Left ventricle myocardium inferior (tissue), 1 donor: ENCODE measurements at places on chromosomes 11 and 22. TPM values are rescaled to one million over a fixed set of nuclear protein-coding genes. Genes with fewer than 3 reads are reported as not detected.

GRCh38 chr22:50236731-50237409, 8.0 kb downstream of the TUBGCP6 start:
- H3K36me3 ChIP-seq: peaks cover 53% of the 10 kb centered on the region
- no peak overlapping the region for H3K4me3 ChIP-seq
- H3K27me3 ChIP-seq: no peaks in the 10 kb centered on the region
- H3K27ac ChIP-seq: no peak overlapping the region
- H3K4me1 ChIP-seq: peaks cover 14% of the 10 kb centered on the region

DNA sequence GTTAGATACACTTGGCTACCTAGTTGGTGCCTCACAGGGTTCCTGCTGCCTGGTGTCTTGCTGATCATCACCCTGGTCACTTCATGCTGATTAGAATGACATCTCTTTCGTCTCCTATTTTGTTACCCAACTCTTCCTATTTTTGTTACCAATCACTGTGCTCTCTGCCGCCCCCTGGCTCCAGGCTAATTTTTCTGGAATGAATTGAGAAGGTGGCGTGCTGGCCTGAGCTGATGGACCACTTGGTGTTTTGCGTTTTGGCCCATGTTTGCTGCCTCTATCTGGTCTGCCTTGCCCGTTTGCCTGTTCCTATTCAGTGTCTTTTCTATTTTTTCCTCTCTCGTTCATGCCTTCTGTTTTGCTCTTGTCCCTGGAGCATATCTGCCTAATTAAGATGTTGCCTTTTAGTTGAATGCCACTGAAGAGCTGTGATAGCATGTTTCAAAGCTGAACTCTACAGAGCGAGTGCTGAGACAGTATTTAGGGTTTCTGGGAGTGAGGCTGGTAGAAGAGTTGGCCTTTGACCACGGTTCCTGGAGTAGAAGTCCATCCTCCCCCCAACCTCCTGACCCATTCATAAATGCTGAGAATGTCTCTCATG, 5.9 kb upstream of the ATF4 start:
- H3K27ac ChIP-seq: peak overlapping the region; percentile 43
- H3K4me1 ChIP-seq: peaks cover 33% of the 10 kb centered on the region
- peak; percentile 62 for DNase-seq
- no peak overlapping the region for H3K4me3 ChIP-seq
- peaks cover 70% of the 10 kb centered on the region for H3K36me3 ChIP-seq
- no peaks in the 10 kb centered on the region for H3K27me3 ChIP-seq

DNA sequence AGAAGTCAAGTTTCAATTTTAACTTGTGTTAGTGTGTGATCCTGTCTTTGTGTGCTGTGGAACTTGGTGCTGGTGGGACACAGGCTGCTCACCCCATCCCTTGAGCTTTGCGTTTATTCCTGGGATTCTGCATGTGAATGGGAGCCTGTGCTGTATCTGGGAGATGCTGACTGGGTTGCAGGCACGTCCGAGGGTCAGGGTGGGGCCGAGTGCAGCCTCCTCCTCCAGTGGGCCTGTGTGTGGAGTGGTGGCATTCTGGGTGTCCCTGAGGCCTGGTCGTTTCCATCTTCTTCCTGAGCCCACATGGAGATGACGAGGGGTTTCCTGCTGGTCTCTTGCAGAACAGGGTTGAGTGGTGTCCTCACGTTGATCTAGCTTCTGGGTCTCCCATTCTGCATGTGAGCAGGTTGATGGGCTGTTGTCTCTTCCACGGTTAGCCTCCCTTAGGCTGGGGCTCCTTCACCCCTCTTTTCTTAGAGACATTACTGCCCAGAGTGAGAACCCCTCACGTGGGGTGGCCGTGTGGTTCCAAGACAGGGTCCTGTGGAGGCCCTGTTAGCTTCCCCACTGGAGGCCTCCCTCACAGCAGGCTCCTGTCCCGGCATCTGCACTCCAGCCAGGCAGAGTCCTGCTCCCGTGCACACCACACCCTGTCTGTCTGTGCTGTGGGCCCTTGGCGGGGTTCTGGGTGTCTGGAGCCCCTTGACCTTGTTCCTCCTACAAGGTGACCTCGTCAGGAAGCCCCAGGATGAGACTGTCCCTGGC, 4.9 kb downstream of the PTDSS2 start:
- peaks cover 47% of the 10 kb centered on the region for H3K4me1 ChIP-seq
- H3K27ac ChIP-seq: peak overlapping the region; percentile 80
- DNase-seq: no peak
- peaks cover 26% of the 10 kb centered on the region for H3K36me3 ChIP-seq
- H3K4me3 ChIP-seq: no peak overlapping the region

- H3K4me1 ChIP-seq: no peaks in the 10 kb centered on the region
- no peak for DNase-seq
- no peaks in the 10 kb centered on the region for H3K27me3 ChIP-seq
- H3K4me3 ChIP-seq: no peak overlapping the region
- H3K27ac ChIP-seq: no peak overlapping the region
Measured at GRCh38 chr11:59918987-59919589, 19.1 kb upstream of the OOSP1 start.

Gene HEPN1
- not detected for total RNA-seq

DNA sequence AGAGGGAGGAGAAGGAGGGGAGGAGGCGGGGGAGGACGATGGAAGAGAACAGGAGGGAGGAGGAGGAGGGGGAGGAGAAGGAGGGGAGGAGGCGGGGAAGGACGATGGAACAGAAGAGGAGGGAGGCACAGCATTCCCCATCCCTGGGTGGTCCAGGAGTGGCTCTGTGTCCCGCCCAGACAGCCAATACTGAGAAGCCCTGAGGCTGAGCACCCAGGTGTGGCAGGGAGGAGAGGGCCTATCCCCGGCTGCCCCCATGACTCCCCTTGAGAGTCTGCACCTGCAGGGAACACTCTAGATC, 717 bp downstream of the MRGPRE start:
- peaks cover 55% of the 10 kb centered on the region for H3K27me3 ChIP-seq
- H3K27ac ChIP-seq: no peak overlapping the region
- H3K36me3 ChIP-seq: no peaks in the 10 kb centered on the region
- peaks cover 10% of the 10 kb centered on the region for H3K4me1 ChIP-seq

DNA sequence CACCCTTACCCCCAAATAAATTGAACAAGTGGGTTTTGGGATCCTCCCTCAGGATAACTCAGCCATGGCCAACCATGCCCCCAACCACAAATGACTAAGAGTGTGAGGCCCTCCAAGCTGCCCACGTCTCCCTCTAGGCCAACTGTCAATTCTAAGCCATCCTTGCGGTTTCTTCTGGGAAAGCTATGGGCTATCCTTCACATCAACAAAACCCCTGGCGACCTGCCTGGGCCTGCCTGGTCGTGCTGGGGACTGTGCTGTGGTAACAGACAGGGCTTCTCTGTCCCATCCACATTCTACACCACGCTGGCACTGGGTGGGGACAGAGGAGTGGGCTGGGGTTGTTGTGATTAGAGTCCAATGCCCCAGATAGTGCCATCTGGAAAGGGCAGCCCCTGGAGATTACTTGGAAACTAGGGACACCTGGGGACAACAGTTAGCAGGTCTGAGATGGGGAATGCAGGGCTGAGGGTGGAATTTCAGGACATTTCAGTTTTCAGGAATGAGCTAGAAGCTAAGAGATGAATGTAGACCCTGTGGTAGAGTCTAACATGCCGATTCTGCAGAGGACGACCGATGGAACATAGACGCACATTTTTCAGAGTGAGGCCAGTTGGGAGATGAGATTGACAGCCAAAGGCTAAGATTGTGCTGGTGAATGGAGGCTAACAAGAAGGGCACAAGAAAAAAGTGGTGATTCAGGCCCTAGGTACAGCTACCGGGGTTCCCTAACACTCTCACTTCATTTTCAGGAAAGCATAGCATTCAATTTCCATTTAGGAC, 131.9 kb downstream of the RASSF10 start:
- H3K4me3 ChIP-seq: no peak overlapping the region
- no peaks in the 10 kb centered on the region for H3K36me3 ChIP-seq
- no peak for DNase-seq
- no peak overlapping the region for H3K27ac ChIP-seq
- peaks cover 7% of the 10 kb centered on the region for H3K27me3 ChIP-seq
- peaks cover 8% of the 10 kb centered on the region for H3K4me1 ChIP-seq

Gene MAPK8IP2
- total RNA-seq: 0.33 TPM

DNA sequence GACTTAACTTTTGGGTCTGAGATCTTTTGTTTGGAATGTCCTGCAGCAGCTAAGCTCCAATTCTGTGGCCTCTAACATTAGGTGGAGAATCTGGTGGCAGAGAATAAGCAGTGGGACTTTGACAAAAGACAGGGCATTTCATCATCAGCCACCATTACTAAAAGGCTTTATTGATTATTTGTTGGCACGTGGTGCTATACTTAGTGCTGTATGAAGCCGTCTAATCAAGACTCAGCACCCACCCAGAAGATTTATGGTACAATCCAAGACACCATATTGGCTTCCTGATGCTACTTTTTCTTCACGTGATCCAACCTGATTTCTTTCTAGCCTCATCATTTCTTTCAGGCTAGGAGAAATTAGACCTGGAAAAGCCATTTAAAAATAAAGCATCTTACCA, 80.7 kb upstream of the GRAMD1B start:
- no peak for DNase-seq
- H3K4me3 ChIP-seq: no peak overlapping the region
- H3K36me3 ChIP-seq: no peaks in the 10 kb centered on the region

DNA sequence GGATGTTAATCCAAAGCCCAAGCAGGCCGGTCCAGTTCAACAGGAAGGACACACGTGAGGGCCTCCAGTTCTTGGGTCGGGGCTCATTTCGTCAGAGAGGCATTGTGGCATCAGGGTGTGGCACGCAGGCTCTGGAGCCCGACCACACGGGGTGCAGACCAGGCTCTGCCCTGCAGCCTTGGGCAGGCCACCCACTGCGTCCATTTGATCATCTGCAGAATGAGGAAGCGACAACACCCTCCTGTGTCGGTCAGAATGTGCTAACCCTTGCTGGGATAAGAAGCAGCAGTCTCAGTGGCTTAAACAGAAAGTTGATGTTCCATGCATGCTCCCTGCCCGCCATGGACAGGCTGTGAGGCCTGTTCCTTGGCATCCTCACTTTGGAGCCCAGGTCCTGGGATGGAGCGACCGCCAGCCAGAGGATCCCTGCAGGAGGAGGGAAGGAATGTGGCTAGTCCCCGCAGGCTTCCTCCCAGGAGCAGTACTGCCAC, 10.8 kb downstream of the RIBC2 start:
- no peak overlapping the region for H3K27ac ChIP-seq
- H3K4me3 ChIP-seq: no peak overlapping the region
- H3K36me3 ChIP-seq: no peaks in the 10 kb centered on the region
- no peaks in the 10 kb centered on the region for H3K4me1 ChIP-seq
- no peaks in the 10 kb centered on the region for H3K27me3 ChIP-seq

DNA sequence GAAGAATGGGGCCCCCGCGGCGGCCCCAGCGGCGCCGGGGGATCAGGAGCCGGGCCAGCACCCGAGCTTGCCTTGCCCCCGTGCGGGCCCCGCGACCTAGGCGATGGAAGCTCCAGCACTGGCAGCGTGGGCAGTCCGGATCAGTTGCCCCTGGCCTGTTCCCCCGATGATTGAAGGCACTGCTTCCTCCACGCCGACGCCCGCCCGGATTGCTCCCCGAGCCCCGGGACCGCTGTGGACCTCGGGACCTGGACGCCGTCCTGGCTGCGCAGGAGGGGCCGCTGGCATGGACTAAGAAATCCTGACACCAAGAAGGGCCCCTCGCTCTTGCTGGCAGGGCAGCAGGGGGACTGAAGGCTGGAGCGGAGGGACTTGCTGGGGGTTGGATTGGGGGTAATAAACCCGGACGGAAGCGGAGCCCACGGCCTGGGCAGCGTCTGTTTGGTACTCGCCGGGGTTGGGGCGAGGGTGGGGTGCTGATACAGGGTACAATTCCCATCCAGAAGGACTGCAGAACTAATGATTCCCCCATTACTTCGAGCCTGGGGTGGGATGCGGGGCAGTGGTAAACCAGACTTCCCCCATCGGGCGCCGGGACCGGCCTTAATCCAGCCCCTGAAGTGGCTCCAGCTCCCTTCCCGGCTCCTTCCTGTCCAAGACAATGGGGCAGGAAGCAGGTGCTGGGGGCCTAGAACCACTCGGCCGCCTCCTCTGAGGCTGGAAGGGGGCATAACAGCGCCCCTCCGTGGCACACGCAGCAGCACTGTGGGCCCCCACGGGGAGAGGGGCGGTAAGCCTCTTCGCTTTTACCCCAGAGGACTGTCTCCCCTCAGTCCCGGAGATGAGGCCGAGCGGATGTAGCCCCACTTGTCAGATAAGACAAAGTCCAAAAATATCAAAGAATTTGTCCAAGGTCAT, 1.0 kb downstream of the CCDC85B start:
- peak; percentile 64 for DNase-seq
- peaks cover 77% of the 10 kb centered on the region for H3K4me1 ChIP-seq
- H3K36me3 ChIP-seq: peaks cover 6% of the 10 kb centered on the region
- H3K4me3 ChIP-seq: peak overlapping the region; percentile 81
- peak overlapping the region; percentile 99 for H3K27ac ChIP-seq

Gene APOA4
- total RNA-seq: not detected

Gene BACE1-AS
- total RNA-seq: 10.3 TPM

DNA sequence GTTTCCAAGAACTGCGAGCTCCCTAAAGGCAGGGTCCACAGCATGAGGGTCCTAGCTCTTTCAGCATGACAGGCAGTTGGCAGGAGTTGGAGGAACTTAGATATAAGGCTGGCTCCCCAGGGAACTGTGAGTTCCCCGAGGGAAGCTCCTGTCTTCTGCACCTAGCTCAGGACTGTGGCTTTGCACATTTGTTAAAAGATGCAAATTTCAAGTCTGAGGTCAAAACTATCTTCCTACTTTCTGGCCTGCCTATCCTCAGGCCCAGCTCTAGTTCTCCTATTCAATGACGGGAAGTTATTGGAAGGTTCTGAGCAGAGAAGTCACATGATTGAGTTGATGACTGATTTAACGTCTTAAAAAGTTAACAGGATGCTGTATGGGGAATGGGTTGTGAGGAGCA, 11.7 kb upstream of the UCP3 start:
- H3K36me3 ChIP-seq: peaks cover 13% of the 10 kb centered on the region
- no peaks in the 10 kb centered on the region for H3K27me3 ChIP-seq
- peaks cover 55% of the 10 kb centered on the region for H3K4me1 ChIP-seq
- no peak for DNase-seq
- peak overlapping the region; percentile 90 for H3K27ac ChIP-seq

DNA sequence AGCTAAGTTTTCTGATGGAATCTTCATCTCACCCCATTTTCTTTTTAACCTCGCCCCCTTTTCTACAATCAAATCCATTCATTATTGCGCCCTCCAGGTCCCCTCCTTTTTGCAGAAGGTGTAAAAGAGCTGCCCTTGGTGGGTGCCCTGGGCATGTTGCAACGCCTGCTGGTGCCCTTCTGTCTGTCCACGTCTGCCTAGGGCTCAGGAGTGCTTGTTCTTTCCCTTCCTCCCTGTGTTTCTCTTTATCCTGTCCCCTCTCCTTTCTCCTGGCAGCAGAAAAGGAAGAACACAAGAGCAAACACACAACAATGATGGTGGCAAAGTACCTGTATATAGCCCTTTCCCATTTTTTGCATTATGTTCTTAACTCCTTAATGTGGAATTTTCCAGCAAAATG, 6.2 kb upstream of the TLCD5 start:
- no peak for DNase-seq
- no peak overlapping the region for H3K4me3 ChIP-seq
- H3K4me1 ChIP-seq: peaks cover 41% of the 10 kb centered on the region

- no peaks in the 10 kb centered on the region for H3K27me3 ChIP-seq
- no peak overlapping the region for H3K27ac ChIP-seq
- no peak overlapping the region for H3K4me3 ChIP-seq
- no peak for DNase-seq
- H3K36me3 ChIP-seq: no peaks in the 10 kb centered on the region
Measured at GRCh38 chr11:95584589-95584988, 205.0 kb downstream of the FAM76B start.
